H4 (cell line): ENCODE measurements at places on chromosomes 4 and X. TPM values are rescaled to one million over a fixed set of nuclear protein-coding genes. Genes with fewer than 3 reads are reported as not detected.

- no peak for DNase-seq
Observed at GRCh38 chr4:6721121-6721520, 5.1 kb downstream of the BLOC1S4 start.

DNA sequence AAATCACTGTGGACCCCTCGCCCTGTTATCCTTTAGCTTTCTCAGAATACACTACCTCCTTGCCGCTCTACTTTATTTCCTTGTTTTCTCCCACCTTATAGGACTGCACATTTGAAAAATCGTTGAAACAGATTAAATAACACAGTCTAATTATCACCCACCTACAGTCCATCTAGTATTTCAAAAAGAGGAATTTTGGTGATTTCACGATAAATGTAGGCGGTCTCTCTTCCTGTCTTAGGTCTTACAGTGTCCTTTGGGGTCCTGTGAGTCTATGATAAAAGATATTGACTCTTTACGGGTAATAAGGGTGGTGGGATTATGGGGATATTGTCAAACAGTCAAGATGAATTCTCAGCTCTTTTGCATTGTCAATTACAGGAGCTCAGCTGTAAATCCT is 2.4 kb upstream of the TBL1X start:
- no peak for DNase-seq

DNA sequence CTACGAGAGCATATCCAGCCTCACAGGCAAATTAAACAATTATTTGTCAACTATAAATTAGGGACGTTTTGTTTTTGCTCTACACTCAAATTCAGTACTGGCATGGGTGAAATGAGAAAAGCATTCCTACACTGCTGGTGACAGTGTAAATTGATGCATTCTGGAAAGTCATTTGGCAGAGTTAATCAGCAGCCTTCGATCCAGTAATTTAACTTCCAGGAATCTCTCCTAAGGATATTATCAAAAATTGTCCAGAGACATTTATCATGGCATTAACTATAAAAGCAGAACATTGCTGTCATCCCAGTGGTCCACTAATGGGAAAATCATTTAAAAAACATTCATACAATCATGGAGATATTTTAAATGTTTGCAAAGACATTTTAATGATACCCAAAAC is 67.5 kb upstream of the MMAA start:
- no peak for DNase-seq

DNA sequence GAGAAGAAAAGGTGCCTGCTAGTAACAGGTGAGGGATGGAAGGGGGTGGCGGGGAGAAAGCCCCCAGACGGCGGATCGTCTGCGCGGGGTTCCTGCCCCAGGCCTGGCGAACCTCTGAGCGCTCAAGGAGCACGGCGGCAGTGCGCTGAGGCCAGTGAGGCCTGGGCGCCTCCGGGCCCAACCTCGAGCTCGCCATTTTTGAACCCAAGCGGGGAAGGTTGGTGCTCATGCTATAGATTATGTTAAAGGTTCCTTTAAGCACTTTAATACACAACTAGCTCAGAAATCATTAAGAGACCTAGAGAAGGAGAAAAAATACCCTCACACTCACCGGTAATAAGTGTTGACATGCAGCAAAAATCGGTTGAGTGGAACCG is 7.9 kb downstream of the PITX2 start:
- DNase-seq, result no peak

DNA sequence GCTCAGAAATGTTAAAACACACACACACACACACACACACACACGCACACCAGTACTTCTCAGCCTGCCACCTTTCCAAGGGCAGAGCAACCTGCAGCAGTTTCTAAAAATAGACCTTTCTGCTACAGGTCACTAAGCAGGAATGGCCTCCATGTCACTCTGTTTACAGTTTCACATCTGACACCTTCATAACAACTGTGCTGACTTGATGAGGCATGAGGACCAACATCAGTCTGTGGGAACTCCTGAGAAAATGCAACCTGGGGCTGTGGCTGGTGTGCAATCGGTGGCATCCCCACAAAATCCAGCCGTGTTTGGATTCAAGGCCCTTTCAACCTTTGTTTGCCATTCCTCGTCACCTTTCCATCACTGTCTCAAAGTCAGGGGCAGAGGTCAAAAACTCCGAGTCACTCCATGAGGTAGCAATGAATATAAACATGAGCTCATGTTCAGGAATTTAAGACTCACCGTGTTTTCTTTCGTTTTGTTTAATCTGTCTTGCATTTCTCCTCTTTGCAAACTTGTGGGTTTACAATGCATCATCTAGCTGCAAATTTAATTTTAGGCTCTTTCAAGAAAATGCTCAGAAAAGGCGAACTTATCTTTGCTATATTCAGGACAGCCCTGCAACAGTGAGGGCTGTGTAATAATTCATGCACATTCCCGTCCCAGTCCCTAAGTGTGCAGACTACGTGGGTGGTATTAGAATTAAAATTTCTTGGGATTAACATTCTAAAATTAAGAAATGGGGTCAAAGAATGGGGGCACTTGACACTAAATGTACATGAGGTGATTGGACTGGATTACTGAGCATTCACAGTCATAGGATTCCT is 135.3 kb downstream of the SHROOM3 start:
- peak; percentile 57 for DNase-seq

DNA sequence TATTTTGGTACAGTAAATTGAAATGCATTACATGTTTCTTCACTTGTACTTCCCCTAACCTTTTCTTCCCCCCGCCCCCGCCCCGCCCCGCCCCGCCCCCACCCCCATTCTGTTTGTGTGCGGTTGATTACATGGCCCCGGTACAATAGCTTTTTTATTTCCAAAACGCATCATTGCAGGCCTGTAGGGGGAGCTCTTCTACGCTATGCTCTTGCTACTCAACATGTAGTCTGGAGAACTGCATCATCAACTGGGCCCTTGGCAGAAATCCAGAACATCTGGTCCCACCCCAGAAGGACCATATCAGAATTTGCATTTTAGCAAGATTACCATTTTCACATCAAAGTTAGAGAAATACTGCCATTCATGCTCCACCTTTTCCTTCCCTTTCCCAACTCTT is 333.3 kb upstream of the DDX53 start:
- DNase-seq, result peak; percentile 29

The AFP gene
- 7.3 and 11.0 TPM in 2 replicates for total RNA-seq

The FAM184B gene
- total RNA-seq, result 0.08 TPM in 1 of 2 replicates, not detected in the other

GRCh38 chrX:108178143-108178498 is 86.5 kb downstream of the ATG4A start:
- no peak for DNase-seq

The FAM236D gene
- total RNA-seq, result not detected in 2 replicates

The ATP11C gene
- total RNA-seq, result 30.4 and 34.9 TPM in 2 replicates

DNA sequence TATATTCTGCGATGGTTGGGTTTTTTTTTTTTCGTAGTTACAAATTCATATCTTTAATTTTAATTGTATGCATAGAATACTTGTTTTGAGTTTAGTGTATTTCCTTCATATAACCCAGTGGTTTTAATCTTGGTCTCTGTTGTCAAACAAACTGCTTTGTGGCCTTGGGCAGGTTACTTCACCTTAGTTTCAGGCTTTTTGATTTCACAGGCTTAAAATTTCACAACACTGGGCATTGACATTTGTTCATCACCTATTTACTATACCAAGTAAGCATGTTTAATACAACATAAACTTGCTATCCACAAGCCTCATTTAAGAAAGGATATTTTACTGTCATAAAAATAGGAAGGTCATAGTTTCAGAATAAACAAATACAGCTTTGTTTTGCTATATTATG is 14.7 kb downstream of the RAPGEF2 start:
- no peak for DNase-seq

DNA sequence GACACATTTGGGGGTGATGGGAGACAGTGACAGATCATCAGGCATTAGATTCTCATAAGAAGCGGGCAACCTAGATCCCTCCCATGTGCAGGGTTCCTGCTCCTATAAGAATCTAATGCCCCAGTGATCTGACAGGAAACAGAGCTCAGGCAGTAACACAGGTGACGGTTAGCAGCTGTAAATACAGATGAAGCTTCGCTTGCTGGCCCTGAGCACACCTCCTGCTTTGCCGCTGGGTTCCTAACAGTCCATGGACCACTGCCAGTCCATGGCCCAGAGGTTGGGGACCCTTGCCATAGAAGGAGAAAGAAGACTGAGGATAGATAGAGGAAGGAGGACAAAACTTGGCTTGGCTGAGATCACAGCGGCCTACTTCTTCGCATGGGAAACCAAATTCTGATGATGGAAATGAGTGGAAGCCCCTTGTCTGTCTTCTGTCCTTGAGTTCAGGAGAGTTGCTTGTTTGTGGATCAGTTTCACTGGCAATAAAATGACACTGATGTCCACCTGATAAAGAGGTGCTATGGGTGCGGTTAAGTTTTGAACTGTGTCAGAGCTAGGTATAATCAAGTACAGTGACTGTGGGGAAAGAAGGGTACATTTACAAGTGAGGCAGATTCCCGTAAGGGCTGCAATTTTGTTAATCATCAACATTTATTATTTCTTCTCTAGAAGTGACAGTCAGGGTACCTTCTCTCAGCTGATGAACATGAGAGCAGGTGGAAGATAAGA is 1.7 kb upstream of the TIFA start:
- no peak for DNase-seq

GRCh38 chr4:138736362-138736761 is 279.2 kb upstream of the NOCT start:
- DNase-seq, result no peak

The PITX2 gene
- 5.7 and 11.7 TPM in 2 replicates for total RNA-seq

DNA sequence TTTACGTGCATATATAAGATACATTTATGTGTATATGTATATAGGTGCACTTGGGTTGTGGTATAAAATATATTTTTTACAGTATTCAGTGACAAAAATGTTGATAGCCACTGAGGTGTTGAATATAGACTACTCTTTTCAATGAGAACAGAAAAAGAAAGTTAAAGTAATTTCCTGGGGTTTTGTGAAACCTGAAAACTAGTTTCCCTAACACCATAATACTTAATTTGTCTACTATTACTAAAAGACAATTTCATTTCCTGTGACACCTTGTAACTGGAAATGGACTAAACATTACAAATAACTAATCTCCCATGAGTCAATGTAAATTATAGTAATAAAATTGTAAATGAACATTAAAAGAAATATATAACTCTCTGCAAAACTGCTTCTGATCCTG is 32.0 kb upstream of the MAP9 start:
- DNase-seq, result no peak

DNA sequence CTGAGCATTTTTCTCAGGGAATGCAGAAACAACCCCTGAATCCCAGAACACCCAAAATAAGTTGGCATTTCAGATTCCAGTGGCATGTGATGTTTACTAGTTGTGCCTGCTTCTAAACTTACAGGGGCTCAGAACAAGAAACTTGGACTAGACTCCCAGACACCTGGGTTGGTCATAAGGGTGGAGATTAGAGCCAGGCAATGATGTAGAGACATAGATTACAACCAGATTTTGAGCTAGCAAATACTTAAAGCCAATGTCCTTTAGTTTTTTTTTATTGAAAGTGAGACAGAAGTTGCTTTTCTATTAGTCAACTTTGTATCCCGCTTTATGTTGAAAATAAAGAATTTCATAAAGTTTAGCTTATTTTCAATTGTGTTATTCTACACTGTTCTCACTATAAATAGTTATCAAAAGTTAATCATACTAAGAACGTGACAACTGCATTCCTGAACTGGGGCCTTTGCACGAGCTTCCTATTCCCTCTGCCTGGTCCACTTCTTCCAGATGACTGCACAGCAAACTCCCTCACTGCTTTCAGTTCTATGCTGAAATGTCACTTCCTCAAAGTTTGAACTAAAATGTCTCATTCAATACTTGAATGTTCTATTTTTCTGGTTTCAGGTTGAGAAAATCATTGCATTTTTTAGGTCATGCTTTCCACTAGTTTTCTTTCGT is 224.7 kb upstream of the PPP1R2C start:
- no peak for DNase-seq

DNA sequence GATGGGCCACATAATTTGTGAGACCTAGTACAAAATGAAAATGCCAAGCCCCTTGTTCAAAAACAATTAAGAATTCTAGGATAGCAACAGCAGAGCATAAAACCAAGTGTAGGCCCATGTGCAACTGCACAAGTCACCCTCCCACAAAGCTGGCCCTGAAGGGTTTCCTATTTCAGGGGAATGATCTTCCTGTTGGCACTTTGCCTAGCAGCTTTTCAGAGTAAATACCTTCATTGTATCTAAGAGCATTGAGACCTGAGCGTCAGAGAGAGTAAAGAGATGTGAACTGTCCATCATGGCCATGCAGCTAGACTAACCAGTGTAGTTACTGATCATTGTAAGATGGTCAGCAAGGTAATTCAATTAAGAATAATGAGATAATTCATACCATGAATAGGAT is 113.6 kb downstream of the CNKSR2 start:
- DNase-seq, result peak; percentile 13

DNA sequence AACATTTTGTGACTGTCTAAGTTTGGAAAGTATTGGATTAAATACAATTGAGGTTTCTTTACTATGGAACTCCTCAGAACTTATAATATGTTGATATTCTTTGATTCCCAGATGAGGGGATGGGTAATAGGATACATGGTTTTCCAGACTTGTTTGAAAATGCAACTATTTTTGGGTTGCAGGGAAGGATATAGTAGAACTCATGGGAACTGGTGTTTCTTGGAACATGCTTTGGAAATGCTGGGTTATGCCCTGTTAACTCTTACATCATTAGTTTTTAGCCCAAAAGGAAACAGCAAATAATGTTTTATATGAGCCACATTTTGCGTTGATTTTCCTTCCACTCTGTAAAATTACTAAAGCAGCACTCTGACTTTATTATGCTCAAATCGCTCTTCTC is 41.9 kb downstream of the HPF1 start:
- DNase-seq, result no peak

GRCh38 chr4:108581083-108581482 is 39.3 kb upstream of the RPL34 start:
- DNase-seq, result no peak

The SPARCL1 gene
- 0.12 TPM in 1 of 2 replicates, not detected in the other for total RNA-seq

DNA sequence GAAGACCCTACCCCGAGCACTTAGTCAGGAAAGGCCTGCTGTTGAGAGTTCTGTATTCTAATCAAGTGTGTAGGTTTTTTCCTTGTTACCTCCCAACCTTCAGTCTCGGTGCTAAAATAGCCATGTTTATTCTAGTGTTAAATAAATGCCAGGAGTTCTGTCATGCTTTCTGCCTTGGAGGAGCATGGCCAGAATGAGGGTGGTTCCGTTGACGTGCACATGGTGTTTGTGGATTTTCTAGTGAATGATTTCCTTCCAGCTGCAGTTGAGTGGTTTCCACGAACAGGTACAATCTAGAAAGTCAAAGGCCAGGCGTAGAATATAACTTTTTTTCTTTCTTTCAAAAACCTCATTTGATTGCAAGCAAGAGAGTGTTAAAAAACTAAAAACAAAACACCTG is 21.0 kb downstream of the TRMT44 start:
- DNase-seq, result no peak

The NFKB1 gene
- total RNA-seq, result 14.5 and 16.4 TPM in 2 replicates

The TBC1D8B gene
- 2.6 and 2.9 TPM in 2 replicates for total RNA-seq

DNA sequence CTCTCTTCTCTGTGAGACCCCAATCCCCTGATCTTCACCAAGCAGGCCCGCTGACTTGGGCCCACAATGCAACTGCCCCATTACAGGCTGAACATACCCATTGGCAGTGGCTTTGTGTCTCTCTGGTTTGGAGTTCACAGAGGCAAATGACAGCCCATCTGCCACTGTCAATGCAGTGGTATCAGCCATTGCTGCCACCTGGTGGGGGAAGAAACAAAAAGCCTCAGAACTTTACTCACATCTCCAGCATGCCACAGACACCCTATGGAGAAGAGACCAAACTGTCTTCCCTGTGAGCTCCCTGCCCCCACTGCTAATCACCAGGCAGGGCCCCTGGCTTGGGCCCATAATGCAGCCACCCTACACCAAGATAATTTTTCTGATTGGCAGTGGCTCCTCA is 729.3 kb upstream of the ACTRT1 start:
- no peak for DNase-seq
